ENCODE measurements at places on chromosomes 1 and 21.
A peak's percentile ranks its signal among the peaks of the same experiment; 100 is the strongest.

DNA sequence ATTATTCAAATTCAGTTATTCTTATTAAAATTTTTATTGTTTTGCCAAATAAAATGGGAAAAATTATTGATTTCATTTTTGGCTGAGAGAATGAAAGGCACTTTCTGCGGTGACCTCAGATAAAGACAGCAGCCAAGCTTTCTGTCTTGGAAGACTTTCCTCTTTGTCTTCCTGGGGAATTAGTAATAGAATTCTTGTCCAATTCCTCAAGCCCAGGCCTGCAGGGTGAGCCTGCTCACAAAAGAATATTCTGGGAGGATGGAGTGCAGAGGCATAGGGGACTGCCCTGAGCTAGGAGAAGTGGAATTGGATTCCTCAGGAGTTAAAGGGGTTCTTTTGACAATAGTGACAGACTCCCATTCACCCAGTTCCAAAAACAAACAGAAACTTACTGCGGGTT is 614.5 kb upstream of the ADGRL2 start:
- no peak for DNase-seq

- DNase-seq = no peak
Measured at GRCh38 chr1:3188150-3188971, 119.4 kb downstream of the PRDM16 start.

- no peak for DNase-seq
Measured at GRCh38 chr1:103783944-103784377, 34.3 kb downstream of the AMY1C start.

DNA sequence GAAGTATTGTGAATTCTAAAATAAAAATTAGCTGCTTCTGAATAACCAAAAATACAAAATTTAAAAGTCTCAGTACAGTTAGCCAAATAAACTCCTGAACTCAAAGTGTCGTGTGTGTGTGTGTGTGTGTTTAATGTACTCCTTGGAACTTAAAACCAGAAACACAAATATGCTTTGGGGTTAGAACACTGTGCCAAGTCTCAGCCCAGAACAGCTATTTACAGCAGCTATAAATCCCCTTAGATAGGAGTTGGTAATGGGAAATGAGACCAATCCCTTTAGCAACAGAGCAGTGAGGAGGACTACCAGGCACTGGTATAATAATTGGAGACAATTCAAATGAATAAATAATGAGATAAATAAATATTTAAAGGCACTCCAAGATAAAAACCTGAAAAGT is 83.1 kb downstream of the PATJ start:
- DNase-seq = no peak

- DNase-seq = no peak
Measured at GRCh38 chr1:182607566-182607965, 3.4 kb upstream of the RGS16 start.

GRCh38 chr1:96730574-96731298 is 9.2 kb downstream of the PTBP2 start:
- no peak for DNase-seq

DNA sequence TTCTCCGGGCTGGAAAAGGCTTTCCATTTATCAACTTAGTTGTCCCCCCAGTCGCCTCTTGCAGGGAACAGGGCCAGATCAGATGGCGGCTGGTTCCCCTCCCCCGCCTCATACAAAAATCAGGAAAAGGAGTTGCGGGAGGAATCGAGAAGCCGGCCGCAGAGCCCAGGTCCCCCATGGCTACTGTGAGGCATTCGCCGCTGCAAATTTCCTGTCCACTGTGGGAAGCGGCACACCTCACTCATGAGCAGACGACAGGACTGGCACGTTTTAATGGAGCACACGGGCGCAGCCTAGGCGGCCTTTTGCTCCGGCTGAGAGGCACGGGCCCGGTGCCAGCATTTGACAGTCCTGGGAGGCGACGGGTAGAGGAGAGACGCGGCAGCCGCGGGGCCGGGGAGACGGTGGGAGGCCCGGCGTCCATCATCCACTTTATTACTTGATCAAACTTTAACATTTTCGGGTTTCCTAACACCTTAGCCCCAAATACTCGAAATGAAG is 1.1 kb downstream of the GNG4 start:
- no peak for DNase-seq

DNA sequence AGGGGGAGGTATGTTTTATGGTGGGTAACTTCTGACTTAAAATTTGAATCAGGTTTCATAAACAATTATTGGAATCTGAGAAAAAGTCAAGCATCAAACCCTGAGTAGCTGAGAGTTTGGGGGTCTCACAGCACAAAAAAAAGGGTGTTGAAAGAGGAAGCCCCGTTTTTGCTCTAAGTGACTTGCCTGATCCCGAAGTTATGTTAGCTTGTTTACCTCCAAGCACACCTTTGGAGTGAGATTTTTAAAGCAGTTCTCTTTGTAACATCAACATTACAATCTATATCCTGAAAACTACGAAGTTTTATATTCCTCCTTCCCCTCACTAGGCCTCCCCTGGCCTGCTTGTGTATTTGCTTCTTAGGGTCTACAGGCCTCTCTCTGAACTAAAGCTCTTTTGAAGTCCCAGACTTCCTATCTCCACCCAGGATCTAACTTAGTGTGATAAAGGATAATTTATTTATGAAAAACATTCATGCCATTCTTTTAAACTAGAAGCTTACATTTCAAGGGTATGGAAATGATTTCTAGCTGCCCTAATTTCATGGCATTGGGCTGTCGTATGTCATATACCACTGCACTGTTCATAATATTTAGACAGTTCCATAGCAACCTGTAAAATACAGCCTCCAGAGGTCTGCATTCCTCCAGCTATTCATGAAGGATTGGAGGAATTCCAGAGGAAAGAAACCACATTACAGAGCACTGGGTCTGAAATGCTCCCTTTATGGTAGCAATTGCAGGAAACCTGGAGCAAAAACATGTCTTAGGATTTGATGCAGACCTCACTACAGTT is 36.1 kb upstream of the RGS1 start:
- DNase-seq = peak; percentile 91

DNA sequence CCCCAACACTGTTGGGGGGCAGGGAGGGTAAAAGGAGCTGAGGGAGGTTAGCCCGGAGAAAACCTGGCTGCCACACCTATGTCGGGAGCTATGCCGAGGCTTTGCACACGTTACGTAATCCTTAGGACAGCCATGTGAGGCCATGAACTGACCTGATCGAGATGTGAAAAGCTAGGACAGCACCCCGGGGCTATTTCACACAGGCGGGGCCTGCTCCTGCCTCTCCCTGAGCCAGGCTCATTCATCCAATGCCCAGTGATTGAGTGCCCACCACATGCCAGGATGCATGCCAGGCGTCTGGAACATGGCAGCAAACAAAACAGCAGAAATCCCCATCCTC is 30.2 kb downstream of the LDLRAP1 start:
- DNase-seq = no peak

- DNase-seq = no peak
Measured at GRCh38 chr1:39566441-39567137, 10.0 kb downstream of the PABPC4 start.

DNA sequence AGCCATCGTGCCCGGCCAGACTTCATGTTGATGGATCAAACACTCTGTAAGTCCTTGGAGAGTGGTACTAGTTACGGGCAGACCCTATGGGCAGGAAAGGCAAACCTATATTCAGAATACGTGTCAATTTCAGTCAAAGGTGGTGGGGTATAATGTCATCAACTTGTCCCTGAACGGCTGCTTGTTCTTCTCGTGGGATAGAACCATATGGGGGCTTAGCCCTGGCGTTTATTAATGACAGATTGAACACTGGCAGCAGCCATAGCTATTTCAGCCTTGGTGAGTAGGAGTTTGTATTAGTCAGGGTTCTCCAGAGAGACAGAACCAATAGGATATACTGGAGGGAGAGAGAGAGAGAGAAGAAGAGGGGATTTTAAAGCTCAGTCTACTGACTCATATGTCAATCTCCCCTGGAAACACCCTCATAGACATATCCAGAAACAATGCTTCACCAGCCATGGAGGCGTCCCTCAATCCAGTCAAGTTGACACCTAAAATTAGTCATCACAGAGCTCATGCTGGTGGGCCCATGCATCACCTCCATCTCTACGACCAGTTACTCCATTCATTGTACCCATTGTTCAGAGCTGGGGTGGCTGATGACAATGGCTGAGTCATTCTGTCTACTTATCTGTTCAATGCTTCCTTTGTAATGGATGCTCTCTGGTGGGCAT is 16.1 kb upstream of the AQP10 start:
- DNase-seq = no peak

- DNase-seq = no peak
Measured at GRCh38 chr1:52511851-52512615, 40.9 kb downstream of the TUT4 start.

GRCh38 chr1:177307771-177308170 is 137.0 kb downstream of the BRINP2 start:
- DNase-seq = no peak

- DNase-seq = no peak
Measured at GRCh38 chr1:243470502-243470901, 214.7 kb downstream of the SDCCAG8 start.

GRCh38 chr1:45531873-45532272 is 10.2 kb upstream of the PRDX1 start:
- DNase-seq = no peak

DNA sequence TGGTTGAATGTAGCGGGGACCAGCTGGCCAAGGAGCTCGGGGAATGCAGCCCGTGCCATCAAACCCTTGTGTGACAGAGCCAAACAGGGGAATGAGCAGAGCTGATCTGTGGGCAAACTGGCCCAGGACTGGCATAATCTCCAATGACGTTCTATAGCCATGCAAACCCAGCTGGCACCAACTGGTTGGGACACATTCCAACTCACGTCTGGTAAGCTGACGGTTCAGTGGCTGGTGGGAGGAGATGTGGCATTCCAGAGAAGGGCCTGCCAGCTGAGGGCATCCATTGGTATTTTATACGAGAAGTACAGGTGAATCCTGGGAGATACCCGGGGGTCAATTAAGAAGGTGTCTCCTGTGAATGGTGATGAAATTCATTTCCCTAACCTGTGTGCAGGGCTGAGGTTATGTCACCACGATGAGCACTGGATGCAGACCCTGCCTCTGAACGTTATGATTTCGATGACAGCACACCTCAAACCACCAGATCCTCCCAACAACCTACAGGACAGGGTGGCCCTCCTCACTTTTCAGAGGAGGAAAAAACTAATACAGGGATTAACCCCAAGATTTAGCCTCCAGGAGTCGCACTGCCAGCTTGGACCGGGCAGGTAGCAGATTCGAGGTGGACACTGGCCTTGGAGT is 39.0 kb upstream of the RUNX3 start:
- DNase-seq = no peak

- DNase-seq = no peak
Measured at GRCh38 chr1:191034132-191034531, 556.5 kb upstream of the BRINP3 start.

- no peak for DNase-seq
Measured at GRCh38 chr1:154178013-154178412, 13.9 kb downstream of the TPM3 start.

DNA sequence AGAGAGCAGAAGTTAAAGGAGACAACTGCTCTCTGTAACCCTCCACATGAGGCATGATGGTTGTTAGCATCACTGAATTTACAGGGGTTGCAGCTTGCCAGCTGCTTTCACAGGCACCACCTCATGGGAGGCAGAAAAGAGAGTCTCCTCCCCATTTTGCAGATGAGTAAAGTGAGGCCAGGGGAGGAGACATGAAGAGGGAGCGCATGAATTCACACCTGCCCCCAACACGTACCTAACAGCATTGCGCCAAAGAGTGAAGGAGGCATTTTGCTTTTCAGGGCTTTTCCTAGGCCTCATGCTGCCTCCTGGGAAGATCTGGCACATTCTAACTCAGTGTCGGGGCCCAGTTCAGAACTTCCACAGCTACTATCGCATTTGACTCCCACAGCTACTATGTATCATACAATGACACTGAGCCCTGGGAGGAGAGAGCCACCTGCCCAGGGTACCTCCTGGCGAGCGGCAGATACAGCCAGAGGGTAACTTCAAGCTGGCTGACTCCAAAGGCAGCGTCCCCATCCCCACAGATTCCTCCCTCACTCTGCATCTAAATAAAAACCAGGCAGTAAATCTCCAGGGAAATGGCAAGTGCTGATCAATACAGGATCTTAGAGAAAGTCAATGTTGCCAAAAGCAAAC is 34.0 kb downstream of the GLIS1 start:
- no peak for DNase-seq

GRCh38 chr1:210826686-210827085 is 307.3 kb downstream of the KCNH1 start:
- DNase-seq = no peak

DNA sequence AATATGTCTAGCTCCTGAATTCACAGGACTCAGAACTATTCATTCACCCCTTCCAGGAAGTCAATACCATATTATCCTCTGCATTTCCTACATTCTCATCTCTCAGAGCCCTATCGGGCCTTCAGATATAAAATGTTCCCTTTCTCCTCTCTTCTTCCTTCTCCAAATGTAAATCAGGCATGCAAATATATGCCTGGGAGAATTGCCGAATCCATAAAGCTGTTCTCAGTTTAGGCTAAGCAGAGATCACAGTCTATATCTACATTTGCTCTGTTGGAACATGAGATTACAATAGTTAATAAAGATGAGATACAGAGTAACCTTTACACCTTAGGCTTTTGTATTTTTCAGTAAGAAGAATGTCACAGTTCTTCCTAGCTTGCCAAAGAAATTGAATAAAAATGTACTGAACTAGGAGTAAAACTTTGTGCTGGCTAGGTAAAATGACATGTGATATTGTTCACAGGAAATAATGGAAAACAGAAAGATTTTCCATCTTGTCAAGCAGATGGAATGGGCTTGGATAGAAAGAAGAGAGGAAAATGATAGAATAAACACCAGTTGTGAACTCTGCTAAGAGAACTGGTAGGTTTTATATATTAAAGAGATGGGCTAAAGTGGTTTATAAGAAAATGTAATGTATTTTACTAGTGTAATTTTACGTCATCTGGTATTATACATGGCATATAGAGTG is 161.5 kb downstream of the NRIP1 start:
- DNase-seq = no peak

- no peak for DNase-seq
Measured at GRCh38 chr1:175232335-175232734, 39.8 kb upstream of the KIAA0040 start.

DNA sequence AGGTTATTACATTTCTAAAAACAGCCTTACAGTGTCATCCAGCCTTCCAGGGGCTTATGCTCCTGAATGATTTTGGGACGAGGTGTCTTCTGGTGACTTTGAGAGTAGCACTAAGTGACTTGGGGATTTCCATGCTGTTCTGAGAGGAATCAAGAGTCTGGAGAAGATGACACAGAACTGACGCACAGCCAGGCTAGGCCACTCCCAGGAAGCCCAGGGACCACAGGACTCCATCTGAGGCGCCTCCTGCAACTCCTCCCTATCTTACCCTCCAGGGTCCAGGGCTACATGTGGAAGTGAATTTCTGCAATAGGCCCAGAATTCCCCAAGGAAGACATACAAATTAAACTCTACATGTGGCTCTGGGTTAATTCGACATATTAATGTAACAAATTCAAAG is 92.5 kb downstream of the SLC25A24 start:
- DNase-seq = peak; percentile 23

DNA sequence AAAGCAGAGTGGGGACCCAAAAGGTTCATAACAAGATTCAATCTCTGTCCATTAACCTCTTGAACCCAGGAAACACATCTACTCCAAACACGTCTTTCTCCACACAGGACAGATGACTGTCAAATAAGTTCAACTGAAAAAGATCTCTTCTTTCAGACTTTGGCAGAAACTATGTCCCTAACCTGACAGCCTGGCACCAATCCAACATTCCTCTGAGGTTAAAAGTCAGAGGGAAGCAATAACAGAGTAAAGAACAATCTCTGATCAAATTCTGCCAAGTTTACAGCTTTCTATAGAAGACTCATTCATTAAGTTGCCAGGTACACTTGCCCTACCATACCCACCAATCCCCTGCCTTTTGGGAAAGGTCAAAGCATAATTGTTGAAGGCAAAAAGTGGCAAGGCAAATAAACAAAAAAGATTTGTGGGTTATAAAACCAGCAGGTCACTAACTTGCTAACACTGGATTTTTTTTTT is 31.9 kb downstream of the OTUD7B start:
- no peak for DNase-seq
